ENCODE measurements at places on chromosomes 7 and 10. TPM values are rescaled to one million over a fixed set of nuclear protein-coding genes. Genes with fewer than 3 reads are reported as not detected.

Gene PLXNA4
- 0.12 TPM for polyA plus RNA-seq

DNA sequence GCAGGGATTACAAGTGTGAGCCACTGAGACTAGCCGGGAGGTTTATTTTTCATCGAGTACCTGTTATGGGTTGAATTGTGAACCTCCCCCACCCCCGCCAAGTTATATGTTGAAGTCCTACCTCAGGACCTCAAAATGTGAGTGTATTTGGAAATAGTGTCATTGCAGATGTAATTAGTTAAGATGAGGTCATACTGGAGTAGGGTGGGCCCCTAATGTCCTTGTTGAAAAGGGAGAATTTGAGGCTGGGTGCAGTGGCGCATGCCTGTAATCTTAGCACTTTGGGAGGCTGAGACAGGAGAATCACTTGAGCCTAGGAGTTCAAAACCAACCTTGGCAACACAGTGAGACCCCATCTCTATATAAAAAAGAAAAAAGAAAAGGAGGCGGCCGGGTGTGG, 10.8 kb upstream of the BAG3 start:
- no peak for DNase-seq

GRCh38 chr10:88095223-88095721, 231.8 kb downstream of the PTEN start:
- no peak for DNase-seq

Gene TRPV5
- polyA plus RNA-seq: not detected

Gene SAMD9
- polyA plus RNA-seq: 5.0 TPM

Gene NPTX2
- polyA plus RNA-seq: not detected

- DNase-seq: peak; percentile 79
These were observed 171.3 kb downstream of the MAGI2 start for GRCh38 chr7:79282070-79282694.

Gene LAMB4
- 0.38 TPM for polyA plus RNA-seq

Gene CALCR
- polyA plus RNA-seq: not detected

DNA sequence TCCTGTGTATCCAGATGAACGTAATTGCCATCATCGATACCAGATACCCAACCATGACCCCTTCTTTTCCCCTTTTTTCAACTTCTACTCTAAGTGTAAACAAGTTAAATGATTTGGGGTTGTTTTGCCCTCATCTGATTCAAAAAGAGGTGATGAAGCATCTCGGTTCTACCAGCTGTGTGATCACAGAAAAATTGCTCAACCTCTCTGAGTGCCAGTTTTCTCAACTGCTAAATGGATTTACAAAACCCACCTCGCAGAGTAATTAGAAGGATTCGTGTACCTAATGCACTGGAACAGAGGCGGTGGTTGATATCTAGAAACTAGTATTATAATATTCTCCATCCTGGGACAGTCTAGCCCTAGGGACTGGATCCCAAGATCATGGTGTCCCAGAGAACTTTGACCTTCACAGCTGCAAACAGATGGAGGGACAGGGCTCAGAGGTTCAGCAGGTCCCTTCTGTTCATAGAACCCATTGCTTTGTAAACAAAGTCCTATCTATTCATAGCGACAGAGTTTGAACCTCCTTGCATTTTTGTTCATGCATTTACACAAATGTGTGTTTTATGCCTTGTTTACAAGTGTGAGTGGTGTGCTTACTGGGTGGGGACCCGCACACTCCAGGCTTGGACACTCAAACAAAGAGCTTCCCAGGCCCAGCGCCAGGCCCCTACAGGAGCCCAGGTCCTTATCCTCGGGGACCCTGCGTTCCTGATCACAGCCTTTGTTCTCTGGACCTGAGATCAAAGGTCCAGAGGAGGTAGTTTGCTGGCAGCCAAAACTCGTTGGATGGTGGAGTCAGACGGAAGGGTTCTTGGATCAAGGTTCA, 46.4 kb downstream of the CALML3 start:
- no peak for DNase-seq

- no peak for DNase-seq
These were observed 2.7 kb upstream of the TMEM254 start for GRCh38 chr10:80075781-80076180.

GRCh38 chr10:114310346-114310745, 71.3 kb downstream of the VWA2 start:
- no peak for DNase-seq

DNA sequence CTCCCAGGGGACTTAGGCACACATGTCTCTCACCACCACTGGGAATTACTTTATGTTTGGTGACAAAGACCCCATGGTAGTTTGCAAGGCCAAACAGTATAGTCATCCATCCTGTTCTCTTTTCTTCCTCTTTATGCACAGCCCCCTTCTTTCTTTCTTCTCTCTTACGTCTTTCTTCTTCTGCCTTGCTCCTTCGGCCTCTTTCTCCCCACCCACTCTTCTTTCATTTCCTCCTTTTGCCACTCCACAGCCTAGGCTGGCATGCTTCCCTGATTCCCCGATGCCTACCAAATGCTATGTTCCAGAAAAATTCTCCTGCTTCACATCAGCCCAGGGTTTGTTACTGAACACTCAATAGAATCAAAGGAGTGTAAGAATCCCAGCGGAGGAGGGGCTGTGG, 62.4 kb upstream of the MKLN1 start:
- no peak for DNase-seq

- no peak for DNase-seq
These were observed 23.7 kb downstream of the TDRD1 start for GRCh38 chr10:114202812-114203211.

Gene TIMM23
- polyA plus RNA-seq: 148 TPM

GRCh38 chr7:80136261-80137055, 1.8 kb downstream of the GNAI1 start:
- DNase-seq: no peak

GRCh38 chr10:68997211-68997610, 8.6 kb downstream of the KIFBP start:
- DNase-seq: no peak

GRCh38 chr10:47309408-47310089, 9.6 kb downstream of the GDF10 start:
- DNase-seq: no peak

GRCh38 chr7:66503551-66504031, 125.1 kb upstream of the KCTD7 start:
- no peak for DNase-seq

- DNase-seq: no peak
These were observed 915.6 kb downstream of the KCNMA1 start for GRCh38 chr10:76721891-76722505.
